ENCODE measurements at places on chromosomes 7 and 10.

DNA sequence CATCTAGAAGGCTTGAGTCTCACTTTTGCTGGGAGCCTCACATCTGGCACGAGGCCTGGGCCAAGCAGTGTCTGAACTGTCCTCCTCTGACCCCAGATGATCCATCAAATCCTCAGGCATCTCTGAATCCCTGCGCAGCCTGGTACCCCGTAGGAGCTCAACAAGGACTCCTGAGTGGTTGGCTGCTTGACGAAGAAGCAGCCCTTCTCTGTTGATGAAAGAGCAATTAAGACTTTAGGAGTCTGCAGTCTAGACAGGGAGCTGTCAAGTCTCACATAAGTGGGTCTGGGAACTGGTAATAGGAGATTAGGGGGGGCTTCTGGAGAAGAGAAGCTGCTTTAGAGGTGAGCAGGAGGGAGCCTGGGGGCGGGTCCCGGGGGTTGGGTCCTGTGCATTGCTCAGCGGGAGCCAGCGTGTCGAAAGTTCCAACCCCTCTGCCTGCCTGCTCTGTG lies 326.0 kb downstream of the RPS24 start:
- DNase-seq = peak; percentile 65

GRCh38 chr10:85148693-85149640 lies 820.6 kb downstream of the CCSER2 start:
- no peak for DNase-seq

GRCh38 chr7:34187798-34188307 lies 282.5 kb downstream of the BMPER start:
- peak; percentile 40 for DNase-seq

DNA sequence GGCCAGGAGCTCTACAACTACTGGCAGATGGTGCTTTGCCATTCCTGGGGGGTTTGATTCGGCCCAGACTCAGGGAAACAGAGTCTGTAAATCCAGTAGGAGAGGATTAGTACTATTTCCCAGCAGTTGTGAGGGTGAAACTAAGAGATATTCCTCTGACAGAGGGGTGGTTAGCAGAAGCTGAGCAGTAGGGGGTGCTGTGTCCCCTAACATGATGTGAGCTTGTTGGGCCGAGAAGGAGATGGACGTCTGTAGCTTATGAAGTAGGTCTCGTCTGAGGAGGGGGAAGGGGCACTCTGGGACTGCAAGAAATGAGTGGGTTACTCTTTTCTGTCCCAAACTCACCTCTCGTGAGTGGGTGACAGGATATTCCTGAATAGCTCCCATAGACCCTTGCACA lies 179.2 kb upstream of the MBL2 start:
- DNase-seq = peak; percentile 28

GRCh38 chr10:91741356-91741755 lies 56.9 kb upstream of the TNKS2 start:
- DNase-seq = no peak

DNA sequence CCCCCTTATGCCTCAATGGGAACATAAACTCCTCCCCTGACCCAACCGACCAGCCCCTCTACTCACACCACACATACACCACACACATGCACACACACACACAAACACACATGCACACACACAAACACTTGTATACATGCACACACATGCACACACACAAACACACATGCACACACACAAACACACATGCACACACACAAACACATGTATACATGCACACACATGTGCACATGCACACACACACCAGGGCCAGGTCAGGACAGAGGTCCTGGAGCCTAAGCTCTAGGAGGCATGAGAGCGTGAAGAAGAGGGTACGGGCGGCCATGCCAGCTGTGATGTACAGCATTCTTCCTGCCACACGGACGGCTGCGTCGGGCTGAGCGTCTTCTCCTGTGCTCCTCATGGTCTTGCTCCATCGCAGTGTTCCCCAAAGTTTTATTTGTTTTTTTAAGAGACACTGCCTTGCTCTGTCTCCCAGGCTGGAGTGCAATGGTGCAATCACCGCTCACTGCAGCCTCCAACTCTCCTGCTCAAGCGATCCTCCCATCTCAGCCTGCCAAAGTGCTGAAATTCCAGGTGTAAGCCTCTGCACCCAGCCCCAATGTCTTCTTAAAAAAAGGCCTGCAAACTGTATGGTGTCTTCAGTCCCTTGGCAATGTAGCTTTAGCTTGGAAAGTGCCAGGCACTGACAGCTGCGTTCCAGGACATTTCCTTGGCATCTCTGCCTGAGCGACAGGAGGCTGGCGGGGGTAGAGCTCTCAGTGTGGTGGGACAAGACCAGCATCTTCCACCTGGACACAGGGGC lies 38.8 kb upstream of the INPP5A start:
- DNase-seq = no peak

GRCh38 chr7:127114742-127115265 lies 137.9 kb downstream of the GRM8 start:
- DNase-seq = no peak

- no peak for DNase-seq
These were observed 666.2 kb upstream of the CELF2 start for GRCh38 chr10:10351451-10351850.

DNA sequence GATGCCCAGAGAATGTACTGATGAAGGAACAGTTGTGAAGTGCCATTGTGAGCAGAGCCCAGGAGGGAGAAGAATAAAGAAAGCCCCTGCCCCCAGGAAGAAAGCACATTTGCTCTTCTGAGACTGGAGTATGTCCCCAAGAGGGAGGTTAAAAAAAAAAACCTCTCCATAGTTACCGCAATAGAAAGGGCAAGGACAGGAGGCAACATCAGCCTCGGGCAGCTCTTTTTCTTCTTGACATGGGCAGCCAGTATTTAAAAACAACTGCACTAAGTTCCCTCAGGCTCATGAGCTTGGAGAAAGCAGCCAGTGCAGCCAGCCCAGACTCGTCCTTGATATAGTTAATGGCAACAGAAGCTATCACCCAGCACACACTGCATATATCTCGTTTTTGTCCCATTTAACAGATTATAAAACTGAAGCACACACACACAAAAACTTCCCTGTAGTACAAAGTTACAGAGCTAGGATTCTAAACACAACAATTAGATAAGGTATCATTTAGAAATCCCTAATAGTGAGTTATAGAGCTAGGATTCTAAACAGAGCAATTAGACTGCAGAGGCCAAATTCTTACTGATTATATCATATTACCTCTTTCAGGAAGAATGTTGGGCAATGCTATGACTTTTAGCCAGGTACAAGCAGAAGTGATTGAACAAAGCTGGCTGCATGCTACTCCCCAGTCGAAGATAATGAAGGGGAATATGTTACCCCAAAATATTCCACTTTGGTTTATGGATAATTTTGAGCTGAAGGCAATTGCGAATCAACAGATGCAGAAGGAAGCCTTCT lies 823.5 kb downstream of the GRID1 start:
- no peak for DNase-seq

DNA sequence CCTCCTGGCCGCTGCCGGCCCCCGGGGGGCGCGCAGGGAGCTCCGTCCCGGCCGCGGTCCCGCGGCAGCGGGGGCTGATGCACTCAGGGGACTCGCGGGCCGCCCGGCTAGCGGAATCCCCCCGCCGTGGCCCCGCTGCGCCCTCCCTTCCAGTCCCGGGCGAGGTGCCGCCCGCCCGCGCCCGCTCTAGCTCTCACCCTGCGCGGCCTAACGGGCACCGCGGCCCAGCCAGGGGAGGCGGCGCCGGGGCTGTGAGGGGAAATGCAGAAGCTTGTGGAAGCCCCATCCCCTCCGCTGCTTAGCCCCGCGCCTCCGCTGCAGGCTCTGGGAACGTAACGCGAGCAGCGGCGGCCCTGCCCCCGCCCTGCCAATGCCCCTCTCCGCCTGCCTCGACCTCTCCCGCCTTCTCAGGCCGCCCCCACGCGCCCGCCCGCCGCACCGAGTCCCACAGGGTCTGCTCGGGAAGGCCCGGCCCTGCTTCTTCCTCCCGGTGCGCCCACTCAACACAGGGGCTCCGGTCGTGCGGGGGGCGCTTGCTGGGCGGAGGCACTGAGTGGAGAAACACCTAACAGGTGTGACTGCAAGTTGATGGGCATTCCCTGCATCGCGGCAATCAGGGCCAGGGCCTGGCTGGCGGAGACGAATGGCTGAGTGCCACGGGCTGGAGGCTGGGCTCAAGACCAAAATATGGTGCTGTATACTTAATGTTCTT lies 384 bp upstream of the TMEM229A start:
- no peak for DNase-seq

DNA sequence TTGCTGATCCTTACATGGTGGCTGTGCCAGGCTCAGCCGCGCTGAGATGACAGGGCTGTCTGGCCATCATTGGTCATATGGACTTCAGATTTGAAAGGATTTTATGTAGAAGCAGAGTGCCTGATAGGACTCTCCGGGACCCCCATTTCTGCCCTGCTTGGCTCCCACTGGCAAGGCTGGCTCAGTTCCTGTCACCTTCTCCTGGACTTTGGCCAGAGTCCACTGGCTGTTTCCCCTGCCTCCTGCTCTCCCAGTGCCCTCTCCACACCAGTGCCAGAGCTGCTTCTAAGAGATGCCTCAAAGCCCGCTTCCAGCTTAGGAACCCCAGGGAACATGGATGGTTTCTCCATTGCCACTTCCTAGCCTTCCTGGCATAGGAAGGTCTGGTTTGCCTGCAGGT lies 5.1 kb upstream of the SH2D4B start:
- no peak for DNase-seq

GRCh38 chr7:102085218-102085772 lies 201.4 kb upstream of the SH2B2 start:
- DNase-seq = peak; percentile 20

DNA sequence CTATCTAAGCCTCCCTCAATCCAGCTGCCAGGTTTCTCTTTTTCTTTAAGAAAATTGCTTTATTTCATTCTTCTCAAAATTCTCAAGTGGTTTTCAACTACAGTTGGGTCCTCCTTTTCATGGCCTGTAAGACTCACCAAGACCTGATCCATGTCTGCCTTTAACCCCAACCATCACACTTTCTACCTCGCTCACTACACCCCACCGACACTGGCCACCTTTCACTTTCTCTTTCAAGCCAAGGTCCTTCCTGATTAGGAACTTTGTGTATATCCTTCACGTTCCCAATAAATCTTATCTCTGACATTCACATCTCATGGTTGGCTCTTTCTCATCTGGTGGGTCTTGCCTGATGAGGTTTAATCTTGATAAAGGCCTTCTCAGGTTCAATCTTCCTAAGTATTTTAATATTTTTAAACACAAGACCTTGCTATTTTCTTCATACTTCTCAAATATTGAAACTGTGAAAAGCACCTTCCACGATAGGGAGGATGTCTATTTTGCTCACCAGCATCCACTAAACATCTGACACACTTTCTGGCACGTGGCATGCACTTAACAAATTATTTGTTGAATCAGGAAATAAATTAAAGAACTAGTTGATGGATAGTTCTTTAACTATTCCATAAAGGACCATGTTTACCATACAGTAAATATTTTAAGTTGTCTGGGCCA lies 624.8 kb downstream of the GRID1 start:
- no peak for DNase-seq

GRCh38 chr10:1968257-1969033 lies 231.1 kb upstream of the ADARB2 start:
- no peak for DNase-seq

DNA sequence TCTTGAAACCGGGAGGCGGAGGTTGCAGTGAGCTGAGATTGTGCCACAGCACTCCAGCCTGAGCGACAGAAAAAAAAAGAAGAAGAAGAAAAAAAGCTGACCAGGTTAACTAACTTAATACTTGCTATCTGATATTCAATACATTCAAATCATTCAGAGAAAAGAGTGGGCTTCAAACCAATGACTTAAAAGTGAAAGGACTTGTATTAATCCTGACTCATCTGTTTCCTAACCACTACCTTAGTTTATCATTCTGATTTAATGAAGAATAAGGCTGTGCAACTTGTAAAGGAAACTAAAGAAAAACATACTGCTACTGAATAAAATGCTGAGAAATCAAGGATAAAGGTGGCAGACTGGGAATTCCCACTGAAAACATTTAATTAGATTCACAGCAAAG lies 128.4 kb downstream of the NRBF2 start:
- DNase-seq = no peak

GRCh38 chr10:28127881-28128280 lies 129.0 kb upstream of the ODAD2 start:
- no peak for DNase-seq

DNA sequence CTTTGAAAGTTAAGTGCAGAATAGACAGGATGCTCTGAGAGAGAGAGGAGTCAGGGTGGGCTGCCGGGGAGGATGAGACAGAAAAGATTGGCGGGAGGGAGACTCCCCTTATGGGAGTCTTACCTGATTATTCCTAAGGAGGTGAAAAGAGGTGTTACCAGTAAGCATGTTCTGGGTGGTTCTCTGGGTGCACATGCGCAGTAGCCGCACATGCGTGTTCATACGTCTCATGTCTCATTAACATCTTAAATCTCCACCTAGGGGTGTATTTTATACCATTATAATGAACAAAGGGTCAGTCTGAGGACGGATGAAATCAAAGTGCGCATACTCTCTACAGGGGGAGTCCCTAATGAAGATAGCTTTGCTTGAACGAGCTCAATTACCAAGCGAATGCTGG lies 592.9 kb upstream of the C7orf33 start:
- DNase-seq = no peak

- DNase-seq = no peak
These were observed 32.0 kb downstream of the STK31 start for GRCh38 chr7:23742051-23742450.

DNA sequence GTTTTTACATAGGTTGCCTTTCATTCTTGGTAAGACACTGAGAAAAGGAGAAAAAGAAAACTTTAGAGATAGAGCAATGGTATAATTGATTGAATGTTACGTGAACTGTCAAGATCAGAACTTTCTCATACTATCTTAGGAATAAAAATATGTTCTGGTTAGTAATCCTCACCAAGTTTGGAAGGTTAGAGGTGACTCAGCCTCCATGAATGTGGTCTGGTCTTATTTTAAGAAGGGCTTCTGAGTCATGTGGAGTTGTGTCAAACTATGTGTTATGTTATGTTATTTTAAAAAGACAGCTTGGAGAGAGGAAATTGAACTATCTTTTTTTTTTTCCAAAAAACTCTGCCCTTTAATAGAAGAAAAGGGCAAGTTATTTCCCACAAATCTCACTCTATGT lies 458.6 kb upstream of the KLF6 start:
- DNase-seq = peak; percentile 99

DNA sequence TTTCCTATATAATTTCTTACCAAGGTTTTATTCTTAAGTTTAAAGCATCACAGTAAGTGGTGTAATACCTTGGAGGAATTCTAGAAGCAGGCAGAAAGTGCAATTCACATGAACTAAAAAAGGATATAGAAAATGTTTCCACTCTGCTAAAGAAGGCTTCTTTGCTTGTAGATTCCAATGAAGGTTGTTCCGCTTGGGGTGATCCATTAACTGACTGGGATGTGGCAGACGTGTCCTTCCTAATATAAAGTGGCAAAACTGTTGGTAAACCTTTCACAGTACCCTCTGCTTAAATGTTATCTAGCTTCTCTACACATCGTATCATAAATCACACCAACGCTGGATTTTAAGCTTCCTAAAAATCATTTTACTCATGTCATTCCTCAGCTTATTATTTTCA lies 2.3 kb downstream of the ZC3HC1 start:
- no peak for DNase-seq

GRCh38 chr7:137882261-137882668 lies 35.5 kb upstream of the DGKI start:
- peak; percentile 100 for DNase-seq

GRCh38 chr7:2802101-2802500 lies 42.0 kb downstream of the GNA12 start:
- peak; percentile 78 for DNase-seq
